AG08395 (cell line): ENCODE measurements at places on chromosomes 16 and 17.

DNA sequence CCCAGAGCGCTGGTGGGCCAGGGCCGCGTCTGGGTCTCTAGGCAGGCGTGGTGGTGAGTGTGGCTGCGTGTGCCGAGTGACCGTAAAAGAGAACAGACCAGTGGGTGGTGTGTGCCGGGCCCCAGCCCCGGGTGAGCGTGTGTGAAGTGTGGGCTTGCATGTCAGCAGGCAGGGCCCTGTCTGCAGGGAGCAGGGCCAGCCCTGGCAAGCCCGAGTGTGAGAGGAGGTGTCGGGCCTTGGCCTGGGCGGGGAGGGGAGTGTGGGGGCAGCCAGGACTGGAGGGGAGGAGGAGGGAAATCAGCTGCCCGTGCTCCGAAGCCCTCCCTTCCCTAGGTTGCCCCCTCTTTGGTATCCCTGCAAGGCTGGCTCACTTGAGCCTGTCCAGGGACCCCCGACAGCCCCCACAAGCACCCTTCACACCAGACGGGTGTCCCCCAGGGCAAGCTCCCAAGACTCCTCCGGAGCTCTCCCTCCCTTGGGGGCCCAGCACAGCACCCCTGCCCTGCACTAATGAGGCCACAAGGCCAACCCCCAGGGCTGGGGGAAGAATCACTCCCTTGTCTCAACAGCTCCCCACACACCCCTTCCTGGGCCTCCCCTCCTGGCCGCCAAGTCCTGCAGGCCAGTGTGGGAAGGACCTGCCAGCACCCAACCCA lies 1.9 kb downstream of the USH1G start:
- no peak for DNase-seq

DNA sequence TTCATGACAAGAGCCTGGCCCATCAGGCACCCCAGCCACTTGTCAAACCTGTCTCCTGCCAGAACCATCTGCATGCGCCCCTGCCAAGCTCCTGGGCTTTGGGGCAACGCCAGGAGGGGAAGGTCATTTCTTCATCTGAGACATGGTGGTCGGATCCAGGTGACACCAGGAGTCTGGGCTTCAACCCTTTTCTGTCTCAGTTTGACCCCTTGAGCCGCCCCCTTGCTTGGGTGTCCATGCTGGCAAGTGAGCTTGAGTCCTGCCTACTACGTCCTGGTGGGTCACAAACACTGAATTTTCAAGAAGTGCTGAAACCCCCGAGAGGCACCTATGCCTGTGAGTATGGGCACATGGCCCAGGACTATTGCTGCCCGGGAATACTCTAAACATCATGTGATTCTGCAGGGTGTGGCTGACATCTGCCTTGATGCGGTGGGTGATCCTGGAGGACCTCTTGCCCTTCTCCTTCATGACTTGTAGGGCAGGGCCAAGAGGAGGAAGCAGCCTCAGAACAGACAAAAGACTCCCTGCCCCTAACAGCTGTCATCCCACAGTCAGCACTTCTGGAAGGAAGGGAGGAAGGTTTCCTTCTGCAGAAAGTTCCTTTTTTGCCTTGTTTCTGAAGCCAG lies 43.4 kb downstream of the TNFRSF13B start:
- DNase-seq = no peak

DNA sequence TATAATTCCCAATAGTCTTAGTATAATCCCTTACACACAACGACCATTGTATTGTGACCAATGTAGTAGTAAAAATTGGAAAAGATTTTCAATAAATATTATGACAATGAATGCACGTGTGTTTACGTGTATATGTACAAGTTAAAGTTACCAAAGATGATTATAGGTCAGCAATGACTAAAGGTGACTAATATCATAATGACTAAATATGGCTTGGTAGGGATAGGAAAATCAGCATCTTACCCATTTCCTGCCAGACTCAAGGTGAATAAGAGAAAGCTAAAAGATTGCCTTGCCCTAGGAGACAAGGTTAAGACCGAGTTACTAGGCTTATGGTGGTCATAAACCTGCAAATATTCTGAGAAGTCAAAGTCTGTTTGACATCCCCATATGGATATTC lies 34.4 kb downstream of the CPD start:
- DNase-seq = peak; percentile 20

GRCh38 chr17:61255647-61256046 lies 144.0 kb upstream of the TBX2 start:
- no peak for DNase-seq

- no peak for DNase-seq
Observed at GRCh38 chr16:6726621-6727020, 606.0 kb upstream of the RBFOX1 start.

- DNase-seq = peak; percentile 29
Observed at GRCh38 chr16:72291121-72291520, 119.2 kb upstream of the PMFBP1 start.

- DNase-seq = no peak
Observed at GRCh38 chr17:58059141-58059540, 24.1 kb upstream of the DYNLL2 start.

DNA sequence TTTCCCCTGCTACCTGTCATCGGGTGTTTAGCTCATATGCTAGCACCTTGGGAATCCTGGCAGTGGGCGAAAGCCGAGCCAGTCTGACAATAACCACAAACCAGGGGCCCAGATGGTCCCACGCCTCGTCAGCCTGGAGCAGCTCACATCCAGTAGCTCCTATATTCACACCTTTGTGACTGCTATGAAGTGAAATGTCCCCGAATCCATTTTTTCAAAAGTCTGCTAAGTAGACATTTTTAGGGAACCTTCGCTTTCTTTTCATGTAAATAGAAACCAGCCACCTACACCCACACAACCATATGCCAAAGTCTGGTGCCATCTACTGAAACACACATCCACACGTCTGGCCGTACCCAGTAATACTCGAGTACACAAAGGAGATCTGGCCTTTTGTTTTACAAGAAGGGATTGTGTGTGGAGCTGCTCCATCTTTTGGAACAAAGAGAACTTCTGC lies 176.8 kb downstream of the SLC39A11 start:
- DNase-seq = no peak

DNA sequence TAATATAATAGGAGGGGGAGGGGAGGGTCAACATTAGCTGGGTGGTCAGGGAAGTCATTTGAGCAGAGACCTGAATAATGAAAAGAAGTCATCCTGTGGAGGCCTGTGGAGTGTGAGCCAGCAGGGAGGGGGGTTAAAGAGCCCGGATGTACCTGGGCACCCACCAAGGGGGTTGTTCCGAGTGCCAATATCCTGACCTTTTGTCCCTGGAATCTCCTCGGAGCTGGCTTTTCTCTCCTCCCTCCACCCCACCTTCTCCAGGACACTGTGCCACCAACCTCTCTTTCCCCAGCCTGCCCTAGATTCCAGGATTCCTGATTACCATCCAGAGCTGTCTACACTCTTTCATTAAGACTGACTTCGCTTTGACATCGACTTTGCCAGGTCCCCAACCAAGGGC lies 6.2 kb downstream of the SHBG start:
- DNase-seq = no peak

GRCh38 chr17:81841866-81842265 lies 7.0 kb upstream of the PPP1R27 start:
- DNase-seq = no peak

- DNase-seq = peak; percentile 77
Observed at GRCh38 chr17:35969558-35970380, 11.5 kb downstream of the CCL16 start.

- DNase-seq = no peak
Observed at GRCh38 chr17:15913826-15914225, 31.1 kb upstream of the ADORA2B start.

GRCh38 chr16:12170103-12171040 lies 193.8 kb downstream of the SNX29 start:
- peak; percentile 79 for DNase-seq

DNA sequence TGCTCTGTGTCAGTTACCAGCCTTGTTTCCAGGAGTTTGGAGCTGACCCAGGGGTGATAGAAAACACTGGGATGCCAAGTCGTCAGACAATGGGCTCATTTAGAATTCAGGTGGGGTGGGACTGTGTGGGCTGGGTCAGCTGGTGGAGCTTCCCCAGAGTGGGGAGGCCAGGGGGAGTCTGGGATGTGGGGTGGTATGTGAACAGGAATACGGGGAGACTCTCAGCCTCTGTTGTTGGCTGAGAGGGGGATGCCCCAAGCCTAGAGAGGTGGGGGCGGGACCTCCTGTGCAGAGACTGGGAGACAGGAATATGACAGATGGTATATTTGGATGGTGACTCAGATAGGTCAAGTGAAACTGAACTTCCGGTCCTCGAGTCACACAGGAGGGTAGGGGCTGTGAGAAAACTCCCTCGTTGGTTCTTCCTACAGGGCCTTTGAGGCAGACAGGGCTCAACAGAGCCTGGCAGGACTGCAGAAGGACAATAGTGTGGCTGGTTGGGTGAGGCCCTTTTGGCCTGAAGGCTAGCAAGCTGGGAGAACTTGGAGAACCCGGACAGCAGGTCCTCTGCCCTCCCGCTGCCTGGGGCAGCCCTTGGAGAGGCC lies 23.7 kb downstream of the CDH1 start:
- DNase-seq = peak; percentile 33

DNA sequence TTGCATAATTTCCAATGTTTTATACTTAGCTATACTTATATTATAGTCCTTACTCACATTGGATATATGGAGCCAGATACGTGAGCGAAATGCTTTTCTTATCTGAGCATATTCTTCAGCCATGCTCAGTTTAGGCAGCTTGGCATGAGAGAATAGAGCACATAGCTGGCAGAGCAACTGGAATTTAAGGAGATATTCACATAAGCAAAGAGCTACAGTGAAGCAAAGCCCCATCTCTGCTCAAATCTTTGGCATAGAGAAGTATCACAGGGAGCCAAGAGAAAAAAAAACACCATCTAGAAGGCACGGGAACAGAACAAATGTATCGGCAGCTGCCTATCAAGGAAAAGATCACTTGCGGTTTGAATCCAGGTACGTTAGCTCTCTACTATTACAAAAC lies 734.2 kb upstream of the KIF2B start:
- no peak for DNase-seq

- no peak for DNase-seq
Observed at GRCh38 chr17:77297693-77298666, 157.2 kb downstream of the SEC14L1 start.

DNA sequence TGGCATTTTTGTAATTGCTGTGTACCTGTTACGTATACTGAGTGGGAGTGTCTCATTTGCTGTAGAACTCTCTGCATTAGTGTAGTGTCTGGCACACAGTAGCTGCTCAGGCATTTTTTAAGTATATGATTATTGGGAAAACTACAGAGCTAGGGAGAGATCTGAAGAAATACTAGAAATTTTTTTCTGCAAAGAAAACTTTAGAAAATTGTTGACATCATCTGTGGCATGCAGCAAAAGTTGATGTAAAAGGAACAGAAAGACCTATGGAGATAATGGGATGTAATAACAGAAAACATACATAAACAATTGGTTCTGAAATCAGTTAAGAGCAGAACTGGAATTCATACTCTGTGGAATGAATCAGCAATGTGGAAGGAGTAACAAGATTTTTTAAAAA lies 11.6 kb downstream of the CLTC start:
- DNase-seq = no peak

DNA sequence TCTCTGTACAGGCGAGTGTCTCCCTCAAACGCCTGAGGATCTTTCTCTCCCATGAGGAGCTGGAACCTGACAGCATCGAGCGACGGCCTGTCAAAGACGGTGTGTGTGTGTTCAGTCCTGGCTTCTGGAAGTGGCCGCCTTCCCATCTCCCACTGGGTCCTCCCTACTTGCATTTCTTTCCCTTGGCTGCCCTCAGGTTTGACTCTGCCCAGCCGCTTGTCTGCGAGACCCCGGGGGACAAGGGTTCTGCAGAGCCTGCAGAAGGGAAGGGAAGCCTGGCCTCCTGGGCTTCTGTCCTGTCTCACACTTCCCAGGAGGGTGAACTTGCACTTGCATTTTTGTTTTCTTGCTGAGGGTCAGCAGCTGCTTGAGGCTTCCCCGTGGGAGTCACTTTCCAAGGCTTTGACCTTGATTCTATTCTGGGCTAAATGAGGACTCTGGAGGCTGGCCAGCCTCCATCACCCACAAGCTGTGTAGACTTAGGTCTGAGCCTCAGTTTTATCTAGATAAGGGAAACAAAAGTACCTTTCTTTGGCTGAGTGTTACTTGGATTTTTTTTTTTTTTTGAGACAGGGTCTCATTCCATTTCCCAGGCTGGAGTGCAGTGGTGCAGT lies 122.3 kb downstream of the ABCC1 start:
- no peak for DNase-seq

DNA sequence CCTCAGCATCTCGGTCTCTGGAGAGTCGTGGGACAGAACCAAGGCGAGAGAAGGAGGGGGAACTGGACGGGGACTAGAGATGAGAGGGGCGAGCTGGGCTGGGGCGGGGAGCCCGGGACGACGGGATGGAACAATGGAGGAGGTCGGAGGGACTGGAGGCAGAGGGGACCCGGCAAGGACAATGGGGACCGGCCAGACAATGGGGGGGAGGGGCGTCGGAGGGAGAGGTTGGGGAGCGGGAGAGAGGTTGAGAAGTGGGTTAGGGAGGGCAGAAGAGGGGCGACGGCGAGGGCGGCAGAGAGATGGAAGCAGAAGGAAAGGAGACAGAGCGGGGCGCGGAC lies 719 bp downstream of the NGFR start:
- DNase-seq = no peak

DNA sequence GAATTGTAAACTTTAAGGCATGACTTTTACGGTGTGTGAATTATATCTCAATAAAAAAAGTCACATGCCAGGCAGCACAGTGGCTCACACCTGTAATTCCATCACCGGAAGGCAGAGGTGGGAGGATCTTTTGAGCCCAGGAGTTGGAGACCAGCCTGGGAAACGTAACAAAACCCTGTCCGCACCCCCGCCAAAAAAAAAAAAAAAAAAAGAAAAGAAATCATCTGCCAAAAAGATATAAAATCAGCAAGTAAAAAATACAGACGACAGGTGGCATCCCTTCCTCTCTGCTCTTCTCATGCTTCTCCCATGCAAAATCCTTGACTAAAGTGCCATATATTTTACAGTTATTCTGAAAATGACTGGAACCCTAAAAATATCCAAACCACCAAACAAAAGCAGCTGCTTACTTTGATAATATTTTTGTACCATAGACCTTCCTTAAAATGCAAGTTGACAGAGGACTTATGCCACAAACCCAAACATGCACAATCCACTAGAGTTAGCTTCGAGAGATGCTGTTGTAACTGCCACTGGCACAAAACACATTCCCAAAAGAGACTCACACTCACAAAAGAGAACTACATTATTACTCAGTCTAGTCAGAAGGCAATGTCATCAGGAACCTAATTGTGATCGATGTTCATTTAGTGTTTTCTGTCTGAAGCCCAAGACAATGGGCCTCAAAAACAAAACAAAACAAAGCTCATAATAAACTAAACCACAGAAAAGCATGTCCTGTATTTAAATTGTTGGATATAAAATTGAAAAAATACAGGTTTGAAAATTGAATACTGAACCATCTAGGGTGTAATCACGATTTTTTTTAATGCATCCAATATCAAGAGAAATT lies 2.4 kb downstream of the CRLF3 start:
- DNase-seq = no peak
